ENCODE measurements at places on chromosomes 11 and 22.

GRCh38 chr22:48084041-48084728 lies 1321.7 kb downstream of the TBC1D22A start:
- DNase-seq, result no peak

DNA sequence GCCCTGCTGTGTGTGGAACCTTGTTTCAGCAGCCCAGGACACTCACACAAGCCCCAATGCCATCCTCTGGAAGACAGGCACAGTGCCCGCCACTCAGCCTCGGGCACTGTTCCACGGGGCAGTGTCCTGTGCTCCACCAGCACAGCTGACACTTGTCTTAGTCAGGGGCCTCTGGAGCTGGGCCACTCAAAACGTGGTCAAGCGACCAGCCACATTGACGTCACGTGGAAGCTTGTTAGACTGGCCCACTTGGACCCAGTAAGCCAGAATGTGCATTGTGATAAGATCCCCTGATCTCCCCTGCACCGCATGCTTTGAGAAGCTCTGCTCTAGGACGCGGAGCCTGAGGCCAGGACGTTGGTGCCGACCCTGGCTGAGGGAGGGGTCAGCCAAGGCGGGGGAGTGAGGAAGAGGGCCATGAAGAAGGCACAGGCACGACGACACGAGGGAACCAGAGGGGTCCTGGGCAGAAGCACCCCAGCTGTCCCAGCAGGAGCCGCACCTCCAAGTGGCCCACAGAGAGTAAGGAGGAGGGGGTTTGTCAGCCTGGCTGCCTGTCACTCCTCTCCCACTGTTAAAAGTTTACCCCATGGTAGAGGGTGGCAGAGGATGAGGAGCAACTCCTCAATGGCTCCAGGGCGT lies 64.6 kb downstream of the LINC01488 start:
- no peak for DNase-seq

DNA sequence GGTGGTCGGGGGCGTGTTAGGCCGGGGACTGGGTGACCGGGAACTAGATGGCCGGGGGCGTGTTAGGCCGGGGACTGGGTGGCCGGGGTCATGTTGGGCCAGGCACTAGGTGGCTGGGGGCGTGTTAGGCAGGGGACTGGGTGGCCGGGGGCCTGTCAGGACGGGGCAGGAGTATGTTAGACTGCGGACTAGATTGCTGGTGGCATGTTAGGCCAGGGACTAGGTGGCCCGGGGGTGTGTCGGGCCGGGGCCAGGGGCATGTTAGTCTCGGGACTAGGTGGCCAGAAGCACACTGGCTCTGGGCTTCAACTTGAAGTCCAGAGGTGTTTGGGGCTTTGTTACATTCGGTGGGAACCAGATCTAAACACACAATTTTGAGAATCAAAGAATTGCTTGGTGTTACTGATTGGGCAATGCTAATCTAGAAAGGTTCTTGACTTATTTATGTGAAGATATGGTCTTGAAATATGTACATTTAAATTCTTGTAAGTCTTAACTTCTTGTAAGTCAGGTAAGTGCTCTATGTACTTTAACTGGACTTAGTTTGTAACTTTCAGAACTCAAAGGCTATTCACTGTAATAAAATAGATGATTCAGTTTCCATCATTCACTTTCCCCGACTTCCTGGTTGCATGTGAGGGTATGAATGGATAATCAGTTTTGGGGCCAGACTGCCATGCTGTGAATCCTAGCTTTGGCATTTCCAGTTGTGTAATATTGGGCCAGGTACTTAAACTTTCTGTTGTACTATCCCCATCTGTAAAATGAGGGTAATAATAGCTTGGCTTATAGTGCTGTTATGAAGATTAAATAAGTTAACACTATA lies 1.1 kb downstream of the EXT2 start:
- no peak for DNase-seq

- DNase-seq, result no peak
Observed at GRCh38 chr11:75014129-75014528, 25.4 kb downstream of the NEU3 start.

DNA sequence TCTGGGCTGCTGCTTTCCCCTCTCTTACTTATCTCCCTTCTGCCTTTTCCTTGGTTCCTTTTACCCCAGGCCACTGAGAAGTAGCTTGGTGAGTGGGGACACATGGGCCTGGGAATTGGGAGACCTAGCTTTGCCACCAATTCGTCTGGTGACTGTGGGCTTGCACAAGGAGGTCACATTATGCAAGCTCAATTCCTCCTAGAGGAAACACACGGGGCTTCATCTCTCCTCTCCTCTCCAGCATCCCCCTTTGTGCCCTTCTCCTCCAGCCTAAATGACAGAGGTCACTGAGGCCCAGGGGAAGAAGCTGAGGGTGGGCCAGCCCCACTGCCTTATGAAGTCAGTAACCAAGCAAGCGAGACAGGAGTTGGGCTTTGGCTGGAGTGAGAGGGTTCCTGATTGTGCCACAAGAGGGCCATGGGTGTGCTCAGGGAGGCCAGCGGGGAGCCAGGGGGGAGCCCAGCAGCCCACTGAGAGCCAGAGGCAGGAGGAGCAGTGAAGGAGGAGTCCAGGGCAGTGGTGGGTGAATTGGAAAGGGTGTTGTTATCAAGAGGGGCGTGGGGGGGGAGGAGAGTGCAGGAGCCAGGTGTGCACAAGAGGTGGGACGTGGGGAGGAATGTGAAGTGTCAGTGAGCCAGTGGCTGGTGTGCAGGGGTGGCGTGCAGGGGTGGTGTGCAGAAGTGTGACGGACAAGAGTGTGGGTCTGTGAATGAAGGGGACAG lies 2.0 kb downstream of the CLCF1 start:
- DNase-seq, result peak; percentile 54

DNA sequence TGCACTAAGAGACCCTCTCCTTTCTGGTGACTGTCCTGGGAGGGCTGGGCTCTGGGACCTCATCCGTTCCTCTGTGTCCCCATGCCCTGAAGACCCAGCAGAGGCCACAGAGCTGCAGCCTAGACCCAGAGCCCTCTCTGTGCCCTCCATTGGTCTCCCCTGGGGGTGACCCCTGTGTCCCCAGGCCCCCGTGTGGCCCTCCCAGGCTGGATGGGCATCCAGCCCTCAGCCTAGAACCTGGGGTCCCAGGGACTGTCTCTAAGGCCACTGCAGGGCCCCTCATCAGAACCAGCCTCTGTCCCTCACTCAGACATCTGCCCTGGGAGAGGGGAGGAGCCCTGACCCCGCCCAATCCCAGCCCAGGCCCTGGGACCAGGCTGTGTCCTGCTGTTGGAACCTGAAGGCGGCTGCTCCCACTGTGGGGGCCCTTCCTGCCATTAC lies 5.7 kb downstream of the IGLL1 start:
- DNase-seq, result peak; percentile 28

DNA sequence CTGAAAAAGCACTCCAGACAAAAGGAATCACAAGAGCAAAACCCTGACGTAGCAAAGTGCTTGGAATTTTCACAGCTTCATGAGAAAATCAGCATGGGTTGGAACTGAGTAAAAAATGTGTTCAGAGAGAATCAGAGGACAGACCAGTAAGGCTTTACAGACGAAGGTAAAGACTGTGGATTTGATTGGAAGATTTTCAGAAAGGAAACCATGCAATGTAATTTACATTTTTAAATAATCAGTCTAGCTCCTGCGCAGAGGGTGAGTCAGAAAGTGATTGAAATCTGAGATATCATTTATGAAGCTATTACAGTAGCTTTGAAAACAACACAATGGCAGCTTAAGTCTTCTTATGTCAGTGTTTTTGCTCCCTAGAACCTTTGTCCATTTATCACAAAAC lies 1122.3 kb downstream of the LRRC4C start:
- no peak for DNase-seq

- no peak for DNase-seq
Observed at GRCh38 chr11:75602951-75603350, 40.9 kb downstream of the SERPINH1 start.

GRCh38 chr11:134661660-134662059 lies 249.6 kb upstream of the B3GAT1 start:
- DNase-seq, result no peak

DNA sequence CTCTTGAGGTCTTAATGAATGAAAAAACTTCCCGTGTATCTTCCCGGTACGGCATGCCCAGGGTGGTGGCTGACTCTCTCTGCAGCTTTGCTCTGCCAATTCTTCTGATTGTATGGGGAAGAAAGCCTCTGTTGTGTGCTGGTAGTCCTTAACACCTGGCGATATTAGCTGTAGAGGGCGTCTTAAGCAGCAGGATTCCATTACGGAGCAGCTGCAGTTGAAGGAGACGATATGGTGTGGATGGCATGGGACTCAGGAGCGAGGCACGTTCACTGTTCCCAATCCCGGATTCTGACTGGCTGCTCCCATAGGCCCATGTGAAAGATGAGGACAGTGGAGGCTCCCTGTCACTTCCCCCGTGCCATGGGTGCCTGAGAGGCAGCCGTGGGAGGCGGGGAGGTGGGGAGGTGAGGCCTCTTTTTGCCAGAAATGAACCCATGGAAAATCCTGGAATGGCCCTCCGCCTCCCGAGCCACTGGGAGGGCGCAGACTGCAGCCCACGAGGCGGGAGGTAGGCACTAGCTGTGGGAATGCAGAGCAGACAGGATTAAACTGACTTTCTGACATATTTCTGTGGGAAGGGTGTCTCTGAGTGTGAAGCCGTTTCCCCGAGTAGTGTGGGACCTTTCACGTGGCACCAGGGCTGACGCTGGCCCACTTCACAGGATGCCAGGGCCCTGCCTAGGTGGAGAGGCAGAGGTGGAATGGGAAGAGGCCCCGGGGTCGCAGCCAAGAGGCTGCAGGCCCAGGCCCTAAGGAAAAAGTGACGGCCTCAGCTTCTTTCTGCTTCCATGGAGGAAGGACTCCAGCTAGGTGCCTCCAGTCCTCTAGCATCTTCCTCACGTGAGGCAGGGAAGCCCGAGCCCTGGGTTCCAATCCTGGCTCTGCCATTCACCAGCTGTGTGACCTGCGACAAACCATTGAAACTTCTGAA lies 121.4 kb upstream of the CD82 start:
- DNase-seq, result no peak

- no peak for DNase-seq
Observed at GRCh38 chr11:15144347-15144746, 29.6 kb downstream of the INSC start.

- no peak for DNase-seq
Observed at GRCh38 chr22:45583504-45583903, 80.8 kb downstream of the FBLN1 start.

DNA sequence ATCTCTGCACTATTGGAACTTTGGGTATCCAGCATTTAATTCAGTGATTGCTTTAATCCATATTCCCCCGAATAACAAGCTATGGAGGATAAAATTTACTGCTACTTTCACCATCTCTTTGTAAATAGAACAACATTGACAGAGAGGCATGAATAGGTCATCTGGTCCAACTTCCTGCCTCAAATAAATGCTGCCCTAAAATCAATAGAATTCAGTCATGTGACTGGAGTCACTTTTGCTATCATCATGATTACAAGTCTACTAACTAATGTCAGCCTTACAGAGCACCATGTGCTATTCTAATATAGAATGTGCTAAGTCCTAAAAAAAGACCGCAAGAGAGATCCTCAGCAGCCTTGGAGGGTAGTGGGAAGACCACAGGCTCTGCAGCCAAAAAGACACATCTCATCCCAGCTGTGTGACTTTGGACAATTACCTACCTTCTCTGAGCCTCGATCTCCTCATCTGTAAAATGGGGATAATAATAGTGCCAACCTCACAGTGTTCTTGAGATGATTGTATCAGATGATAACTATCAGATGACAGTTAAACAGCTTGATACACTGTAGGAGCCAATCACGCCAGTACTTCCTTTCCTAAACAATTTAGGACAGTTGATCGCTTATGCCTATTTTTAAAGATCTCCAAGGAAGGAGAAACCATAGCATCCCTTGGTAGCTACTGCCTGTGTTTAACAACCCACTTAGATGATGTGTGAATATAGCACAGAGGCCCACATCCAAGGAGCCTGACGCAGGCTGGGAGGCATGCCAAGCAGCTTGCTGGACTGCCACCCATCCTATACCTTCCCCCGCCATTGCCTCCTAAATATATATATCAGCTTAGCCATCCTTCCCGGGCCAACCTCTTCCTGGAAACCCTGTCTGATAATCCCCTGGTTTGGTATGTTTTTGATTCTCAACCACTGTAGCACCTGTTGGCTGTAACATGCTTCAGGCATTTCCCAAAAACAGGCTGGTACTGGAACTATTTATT lies 77.3 kb upstream of the PHF21A start:
- DNase-seq, result no peak

GRCh38 chr22:20076627-20077172 lies 3.3 kb upstream of the DGCR8 start:
- no peak for DNase-seq

GRCh38 chr22:44920183-44920582 lies 89.6 kb downstream of the PHF21B start:
- DNase-seq, result no peak

DNA sequence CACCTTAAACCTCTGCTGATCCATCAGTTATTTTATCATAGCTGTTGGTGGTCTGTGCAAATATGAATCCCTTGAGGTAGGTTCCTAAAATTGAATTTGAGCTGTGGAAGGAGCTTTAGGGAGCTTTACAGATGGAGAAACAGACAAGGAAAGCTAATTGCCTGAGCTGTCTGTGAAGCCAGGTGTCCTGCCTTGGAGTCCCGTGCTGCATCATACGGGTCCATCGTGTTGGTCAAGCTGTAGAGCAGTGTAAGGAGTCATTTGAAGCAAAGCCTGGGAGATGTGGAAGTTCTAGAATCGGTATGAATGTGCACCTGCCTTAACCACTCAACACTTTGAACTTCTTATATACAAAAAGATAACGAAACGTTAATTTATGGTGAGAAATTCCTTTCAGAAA lies 1.0 kb downstream of the POLA2 start:
- no peak for DNase-seq

DNA sequence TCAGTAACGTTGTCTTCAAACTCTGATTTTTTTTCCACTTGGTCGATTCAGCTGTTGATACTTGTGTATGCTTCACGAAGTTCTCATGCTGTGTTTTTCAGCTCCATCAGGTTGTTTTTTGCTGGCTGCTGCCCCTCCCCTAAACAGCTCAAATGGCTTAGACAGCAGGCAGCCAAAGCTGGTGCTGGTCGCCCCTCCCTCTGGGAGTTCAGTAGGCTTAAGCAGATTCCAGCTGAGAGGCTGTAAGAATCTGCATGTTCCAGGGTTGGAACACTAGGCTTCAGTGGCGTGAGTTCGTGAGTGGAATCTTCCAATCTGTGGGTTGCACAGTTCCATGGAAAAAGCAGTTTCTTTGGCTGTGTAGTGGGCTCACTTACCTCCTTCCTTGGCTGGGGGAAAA lies 10.3 kb upstream of the FIBIN start:
- DNase-seq, result no peak

DNA sequence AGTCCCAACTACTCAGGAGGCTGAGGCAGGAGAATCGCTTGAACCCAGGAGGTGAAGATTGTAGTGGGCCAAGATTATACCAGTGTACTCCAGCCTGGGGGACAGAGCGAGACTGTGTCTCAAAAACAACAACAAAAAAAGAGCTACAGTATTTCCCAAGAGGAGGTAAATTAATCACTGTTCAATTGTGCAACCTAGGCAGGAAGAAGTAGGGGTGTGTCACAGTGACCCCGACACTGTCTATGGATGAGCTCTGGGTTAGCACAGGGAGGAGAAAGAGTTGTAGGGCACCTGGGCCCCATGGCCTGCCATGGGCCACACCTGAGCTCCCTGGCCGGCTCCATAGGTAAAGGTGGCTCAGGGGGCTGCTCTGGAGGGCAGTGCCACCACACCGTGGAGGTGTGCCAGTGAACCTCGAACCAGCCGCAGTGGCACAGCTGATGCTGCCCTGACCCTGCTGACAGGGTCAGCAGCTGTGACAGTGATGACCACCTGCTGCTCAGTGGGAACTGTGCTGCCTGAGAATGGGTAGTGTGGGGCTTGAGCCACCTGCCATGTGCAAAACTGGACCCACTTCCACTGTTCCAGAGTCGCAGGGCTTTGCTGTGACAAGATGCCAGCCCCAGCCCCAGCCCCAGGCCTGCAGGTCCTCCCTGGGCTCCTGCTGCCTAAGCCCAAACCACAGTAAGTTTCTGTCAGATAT lies 84.0 kb upstream of the PITPNB start:
- no peak for DNase-seq

All from nephron progenitor cell (in vitro differentiated cells).